ENCODE measurements at places on chromosomes 4 and X.

DNA sequence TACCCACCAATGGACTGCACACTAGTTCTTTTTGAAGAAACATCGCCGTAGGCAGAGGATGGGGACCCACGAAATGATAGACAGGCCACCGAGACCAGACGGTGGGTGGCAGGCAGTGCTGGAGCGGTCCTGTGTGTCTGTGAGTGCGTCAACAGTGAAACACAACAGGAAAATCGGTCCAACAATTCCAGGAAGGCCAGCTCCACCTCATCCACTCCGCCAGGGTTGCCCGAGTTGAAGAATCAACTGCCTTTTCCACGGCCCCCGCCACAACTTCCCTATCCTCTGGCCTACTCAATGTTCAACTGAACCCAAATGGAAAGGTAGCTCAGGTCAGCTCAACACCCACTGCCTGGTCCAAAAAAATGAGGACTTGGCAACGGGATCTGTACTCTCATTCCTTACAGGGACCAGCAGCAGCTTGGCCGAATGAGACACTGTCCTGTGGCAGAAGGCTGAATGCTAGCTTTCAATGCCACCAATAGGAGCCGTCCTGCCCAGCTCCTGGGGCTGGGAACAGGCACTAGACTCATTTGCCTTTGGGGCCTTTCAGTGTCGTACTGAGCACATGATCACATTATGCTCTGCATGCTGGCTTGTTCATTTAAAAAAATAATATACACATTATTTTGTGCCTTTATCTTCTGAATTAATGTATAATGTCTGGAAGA is 43.5 kb downstream of the MID1 start:
- DNase-seq = no peak

- DNase-seq = peak; percentile 12
Measured at GRCh38 chr4:146638786-146639505, at the start of gene POU4F2. Gene POU4F2 (plus strand): TSS chr4:146638893. CDS start chr4:146639141, 248 bp downstream.

DNA sequence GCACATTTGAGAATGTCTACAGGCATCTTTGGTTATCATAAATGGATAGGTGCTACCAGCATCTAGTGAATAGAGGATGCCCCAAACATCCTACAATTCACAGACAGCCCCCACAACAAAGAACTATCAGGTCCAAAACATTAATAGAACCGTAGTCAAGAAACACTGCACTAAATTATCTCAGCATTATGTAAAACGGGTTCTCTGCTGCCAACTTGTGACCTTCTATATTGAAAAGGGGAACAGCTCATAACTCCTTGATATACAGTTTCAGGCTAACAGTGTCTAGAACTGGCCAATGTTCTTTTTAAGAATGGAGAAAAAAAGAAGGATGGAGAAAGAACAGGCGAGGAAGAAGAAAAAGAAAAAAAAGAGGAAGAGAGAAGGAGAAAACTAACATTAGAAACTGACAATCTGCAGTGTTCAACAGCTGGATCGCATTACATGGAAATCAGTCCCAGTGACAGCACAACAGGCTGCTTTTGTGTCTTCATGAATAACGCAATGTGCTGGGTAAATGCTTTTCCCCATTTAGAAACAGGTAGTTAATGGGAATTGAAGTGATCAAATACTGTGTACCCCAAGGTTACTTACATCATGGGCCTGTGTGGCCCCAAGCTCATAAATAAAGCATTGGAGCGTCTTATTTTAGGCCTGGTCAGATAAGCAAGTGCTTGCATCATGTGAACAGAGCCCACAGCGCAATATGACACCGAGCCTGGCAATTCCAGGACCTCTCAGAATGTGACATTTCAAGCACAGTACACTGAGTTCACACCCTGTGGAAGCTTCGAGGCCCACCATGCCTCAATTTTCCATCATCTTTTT is 339.5 kb downstream of the DHX15 start:
- no peak for DNase-seq

DNA sequence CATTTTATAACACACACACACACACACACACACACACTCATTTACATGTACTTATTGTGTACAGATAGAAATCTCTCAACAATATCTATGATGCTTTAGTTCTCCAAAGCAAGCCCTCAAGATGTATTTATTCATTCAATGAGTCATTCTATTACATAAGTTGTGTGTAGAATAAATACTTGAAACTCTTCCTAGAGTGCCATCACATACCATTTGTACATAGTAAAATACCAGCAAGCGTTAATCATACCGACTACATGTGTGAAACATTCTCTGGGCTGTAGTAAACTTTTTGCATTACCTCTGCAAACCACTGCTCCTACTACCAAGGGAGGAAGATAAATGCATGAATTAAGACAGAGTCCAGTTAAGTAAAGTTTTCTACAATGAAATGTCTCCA is 70.9 kb downstream of the EPHA5 start:
- no peak for DNase-seq
